Glomerular endothelial cell (primary cell): ENCODE measurements at places on chromosomes 3 and 15.

DNA sequence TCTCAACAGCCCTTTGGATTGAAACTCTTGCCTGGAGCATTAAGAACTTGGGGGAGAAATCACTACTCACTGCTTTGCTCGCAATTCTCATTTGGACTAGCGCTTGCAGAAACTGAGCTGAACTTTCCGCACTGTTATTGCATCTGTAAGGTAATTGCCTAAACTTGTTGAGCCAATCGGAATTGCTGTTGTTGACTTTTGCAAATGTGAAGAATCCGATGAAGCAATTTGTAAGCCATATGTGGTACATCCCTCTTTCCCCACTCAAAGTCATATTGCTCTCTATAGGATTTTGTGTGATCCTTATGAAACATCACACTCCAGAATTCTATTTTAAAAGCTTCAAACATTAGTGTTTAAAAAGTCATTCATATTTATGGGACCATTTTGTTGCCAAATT, 191.7 kb upstream of the GBE1 start:
- no peak for DNase-seq

GRCh38 chr15:77869021-77869895, 208.3 kb downstream of the TBC1D2B start:
- DNase-seq: no peak

- DNase-seq: no peak
These were observed 69.9 kb upstream of the GATM start for GRCh38 chr15:45448066-45448915.

DNA sequence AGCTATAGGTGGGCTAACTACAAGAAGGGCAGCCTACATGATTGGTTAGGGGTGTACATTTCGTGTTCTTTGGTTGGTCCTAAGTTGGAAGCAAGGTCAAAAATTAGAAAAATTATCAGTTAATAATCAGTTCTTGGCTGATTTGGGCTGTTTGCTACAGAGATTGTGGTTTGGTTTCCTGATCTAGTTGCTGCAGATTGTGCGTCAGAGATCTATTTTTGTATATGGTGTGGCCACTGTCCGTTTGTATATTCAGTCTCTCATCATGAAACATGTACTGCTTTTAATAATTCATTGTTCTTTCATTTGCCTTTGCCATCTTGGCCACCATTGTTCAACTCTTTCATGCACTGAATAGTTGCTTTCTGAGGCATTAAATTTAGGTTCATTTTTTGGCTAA, 80.9 kb downstream of the LRRC3B start:
- no peak for DNase-seq

DNA sequence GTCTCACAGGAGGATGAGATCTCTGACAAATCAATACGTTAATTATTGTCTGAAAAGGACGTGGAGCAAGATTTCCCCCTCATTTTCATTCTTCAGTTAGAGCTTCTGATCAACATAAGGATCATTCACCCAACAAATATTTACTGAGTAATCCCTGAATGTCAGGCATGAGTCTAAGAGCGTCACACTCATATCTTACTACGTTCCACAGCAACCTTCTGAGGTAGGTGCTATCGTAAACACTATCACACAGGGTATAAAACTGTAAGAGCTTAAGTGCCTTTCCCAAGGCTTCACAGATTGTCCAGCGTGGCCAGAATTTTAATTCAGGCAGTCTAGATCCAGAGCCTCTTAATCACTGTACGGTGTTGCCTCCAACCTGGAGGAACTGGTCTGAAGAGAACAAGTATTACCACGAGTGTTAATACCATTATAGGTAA, 10.6 kb upstream of the TM4SF1 start:
- no peak for DNase-seq

- no peak for DNase-seq
These were observed 4.9 kb upstream of the C3orf49 start for GRCh38 chr3:63814237-63814636.

- no peak for DNase-seq
These were observed 21.8 kb upstream of the GPR156 start for GRCh38 chr3:120306519-120307455.

DNA sequence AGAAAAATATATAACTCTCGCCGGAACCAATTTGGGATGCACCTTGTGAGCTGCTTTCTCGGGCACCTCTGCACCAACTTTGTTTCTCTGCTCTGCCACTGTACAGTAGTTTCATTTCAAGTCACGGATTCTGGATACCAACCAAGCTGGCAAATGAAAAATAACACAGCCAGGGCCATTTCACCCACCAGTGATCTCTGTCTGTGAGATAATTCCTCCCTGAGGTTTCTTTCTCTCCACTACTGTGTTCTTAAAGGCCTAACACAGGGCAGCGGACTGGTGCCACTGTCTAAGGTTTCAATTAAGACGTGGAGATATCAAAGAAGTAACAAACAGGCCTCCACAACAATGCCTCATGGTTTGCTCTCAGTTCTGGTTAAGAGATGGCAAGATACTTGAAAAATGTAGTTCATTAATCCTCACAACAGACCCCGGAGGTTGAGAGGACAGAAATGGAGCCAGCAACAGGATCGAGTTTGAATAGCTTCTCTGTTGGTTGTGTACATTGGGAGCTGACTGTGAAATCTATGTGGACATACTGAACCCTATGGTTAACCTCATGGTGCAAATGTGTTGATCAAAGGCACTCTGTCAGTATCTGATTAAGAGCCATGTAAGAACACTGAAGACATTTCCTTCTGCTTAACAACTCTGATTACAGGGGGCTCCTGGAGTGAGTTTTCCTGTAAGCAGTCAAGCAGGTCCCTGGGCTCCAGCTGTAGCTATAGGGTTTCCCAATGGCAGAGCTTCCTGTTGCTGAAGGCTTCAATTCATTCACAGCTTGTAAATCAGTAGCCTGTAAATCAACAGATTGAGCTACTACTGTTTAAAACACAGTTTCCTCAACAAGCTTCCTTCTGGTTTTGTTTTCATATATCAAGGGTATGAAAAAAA, 470.5 kb downstream of the EPHA3 start:
- no peak for DNase-seq

- no peak for DNase-seq
These were observed 220.3 kb upstream of the ATP10A start for GRCh38 chr15:26083457-26083856.

DNA sequence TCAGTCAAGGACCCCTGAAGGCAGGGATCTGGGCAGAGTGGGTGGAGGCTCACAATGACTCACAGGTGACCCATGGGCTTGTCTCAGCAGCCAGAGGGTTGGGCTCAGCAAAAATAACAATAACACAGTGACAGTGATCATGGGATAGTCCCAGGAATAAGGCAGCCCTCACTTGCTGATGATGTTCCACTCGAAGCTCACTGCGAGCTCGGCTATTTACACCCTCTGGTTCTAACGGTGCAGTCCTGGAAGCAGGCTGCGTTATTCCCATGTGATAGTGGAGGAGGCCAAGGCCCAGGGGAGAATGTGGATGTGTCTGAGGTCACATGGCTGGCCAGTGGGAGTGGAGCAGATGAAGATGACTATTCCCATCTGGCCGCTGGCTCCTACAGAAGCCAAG, 16.2 kb downstream of the CCDC33 start:
- no peak for DNase-seq

DNA sequence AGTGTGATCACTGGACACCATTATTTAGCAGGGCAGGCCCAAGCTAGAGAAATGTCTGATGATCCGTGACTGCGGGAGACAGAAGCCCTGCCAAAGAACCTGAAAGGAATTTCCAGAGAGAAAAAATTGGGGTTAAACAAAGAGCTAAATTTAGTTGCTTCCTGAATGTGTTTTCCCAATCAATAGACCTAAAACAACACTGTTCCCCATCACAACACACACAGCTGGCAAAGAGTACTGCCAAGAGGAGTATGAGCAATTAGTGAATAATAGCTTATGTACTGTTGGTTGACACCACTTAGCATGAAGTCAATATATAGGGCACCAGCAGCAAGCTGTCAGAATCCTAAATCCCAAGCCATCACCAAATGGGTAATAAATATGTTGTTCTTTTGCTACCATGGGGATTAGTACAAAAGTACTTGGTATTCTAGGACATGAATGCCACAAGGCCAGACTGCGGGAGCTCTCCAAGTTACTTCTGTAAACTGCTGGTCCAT, 35.7 kb downstream of the CLK3 start:
- no peak for DNase-seq

GRCh38 chr15:40118473-40118872, 9.8 kb upstream of the BMF start:
- DNase-seq: no peak
